ENCODE measurements at places on chromosomes 6 and 20.

- DNase-seq = no peak
Measured at GRCh38 chr6:22043284-22043962, 253.4 kb downstream of the PRL start.

- no peak for DNase-seq
Measured at GRCh38 chr6:167329014-167329413, 4.1 kb downstream of the TTLL2 start.

DNA sequence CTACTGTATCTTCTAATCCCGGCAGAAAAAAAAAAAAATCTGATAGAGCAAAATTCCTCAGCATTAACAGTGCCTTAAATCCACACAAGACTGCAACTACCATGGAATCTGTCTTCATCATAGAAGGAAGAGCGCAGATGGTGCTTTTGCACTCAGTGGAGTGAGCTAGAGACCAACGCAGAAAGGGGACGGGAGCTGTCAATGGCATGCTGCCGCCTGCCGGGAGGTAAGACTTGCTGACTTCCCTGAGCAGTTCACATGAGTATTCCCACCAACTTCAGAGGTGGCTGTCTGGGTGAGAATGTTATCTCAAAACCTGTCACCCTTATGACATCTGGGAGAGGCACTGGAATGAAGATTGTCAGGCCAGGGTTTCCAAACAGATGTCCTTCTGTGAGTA lies 35.6 kb downstream of the DZANK1 start:
- no peak for DNase-seq

GRCh38 chr6:127483399-127484055 lies 24.3 kb upstream of the KIAA0408 start:
- DNase-seq = no peak

DNA sequence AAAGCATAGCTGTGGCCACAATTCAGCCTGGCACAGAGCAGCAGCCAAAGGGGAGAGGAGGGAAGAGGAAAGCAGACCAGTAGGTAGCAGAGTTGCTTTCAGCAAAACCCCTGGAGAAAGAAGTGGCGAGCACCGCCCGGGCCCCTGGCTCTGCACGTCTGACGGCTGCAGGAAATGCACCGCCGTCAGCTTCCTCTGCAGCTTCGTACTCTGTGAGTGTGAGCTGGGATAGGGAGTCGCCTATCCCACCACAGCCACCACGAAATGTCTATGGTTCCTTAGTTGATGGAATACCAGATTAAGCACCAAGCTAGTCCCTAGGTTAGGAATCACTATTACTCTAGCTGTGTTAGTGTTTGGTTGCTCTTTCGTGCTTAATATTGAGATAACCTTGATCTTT lies 79.9 kb upstream of the NAA20 start:
- DNase-seq = peak; percentile 12

DNA sequence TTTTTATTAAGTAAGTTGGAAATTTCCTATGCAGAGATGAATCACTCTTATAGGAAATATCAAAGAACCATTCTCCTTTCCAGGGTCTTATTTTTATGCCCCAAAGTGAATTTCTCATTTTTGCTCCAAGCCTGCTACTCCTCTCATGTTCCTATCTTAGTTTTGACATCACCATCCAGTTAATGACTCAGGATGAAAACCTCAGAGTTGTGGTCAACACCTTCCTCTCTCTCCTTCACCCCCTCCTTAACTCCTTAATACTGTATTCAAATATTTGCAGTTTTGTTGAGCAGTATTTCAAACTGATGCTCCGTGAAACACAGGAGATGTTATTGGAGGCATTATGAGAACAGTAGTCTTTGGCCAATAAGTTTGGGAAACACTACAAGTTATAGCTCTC lies 64.1 kb downstream of the NRN1 start:
- no peak for DNase-seq

DNA sequence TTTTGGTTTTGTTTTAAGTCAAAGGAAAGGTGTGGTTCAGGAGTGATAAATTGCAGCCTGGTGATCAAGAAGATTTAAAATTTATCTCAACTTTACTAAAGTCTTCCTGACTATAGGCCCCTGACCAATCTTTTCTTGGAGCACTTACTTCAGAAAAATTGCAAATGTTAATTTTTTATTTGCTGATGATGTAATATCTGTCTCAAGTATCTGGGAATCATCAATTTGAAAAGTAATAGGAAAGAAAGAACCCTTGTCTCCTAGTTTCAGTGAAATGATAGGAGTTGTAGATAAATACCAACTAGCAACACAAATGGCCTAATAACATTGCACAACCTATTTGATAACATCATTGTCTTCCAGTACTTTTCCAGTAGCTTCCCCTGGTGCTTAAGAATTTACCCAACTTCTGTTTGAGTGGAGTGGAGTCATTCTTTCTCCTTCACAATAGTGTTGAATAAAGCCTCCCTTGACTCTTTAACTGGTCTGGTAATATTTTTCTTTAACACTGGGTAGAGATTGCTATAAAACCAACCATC lies 648.3 kb upstream of the ADGRB3 start:
- DNase-seq = no peak

GRCh38 chr6:107962723-107963122 lies 4.7 kb upstream of the SEC63 start:
- DNase-seq = no peak

DNA sequence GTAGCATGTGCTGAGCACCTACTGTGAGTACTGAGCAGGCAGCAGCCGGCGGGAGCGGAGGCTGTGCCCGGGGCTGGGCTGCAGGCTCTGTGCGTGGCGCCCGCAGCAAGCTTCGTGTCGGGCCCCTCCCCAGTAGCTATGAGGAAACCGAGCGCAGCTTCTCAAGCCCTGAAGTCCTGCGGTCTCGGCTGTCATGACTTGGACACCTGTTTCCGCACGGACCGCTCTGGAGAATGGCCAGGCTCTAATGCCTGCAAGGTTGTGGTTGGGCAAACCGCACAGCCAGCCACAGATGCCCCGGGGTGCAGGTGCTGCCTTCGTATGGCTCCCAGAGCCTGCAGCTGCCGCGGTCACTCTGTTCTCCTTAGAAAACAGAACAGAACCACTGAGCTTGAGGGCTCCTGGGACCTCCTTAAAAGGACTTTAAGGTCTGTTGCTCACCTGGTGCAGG lies 33.7 kb downstream of the PYGB start:
- no peak for DNase-seq

DNA sequence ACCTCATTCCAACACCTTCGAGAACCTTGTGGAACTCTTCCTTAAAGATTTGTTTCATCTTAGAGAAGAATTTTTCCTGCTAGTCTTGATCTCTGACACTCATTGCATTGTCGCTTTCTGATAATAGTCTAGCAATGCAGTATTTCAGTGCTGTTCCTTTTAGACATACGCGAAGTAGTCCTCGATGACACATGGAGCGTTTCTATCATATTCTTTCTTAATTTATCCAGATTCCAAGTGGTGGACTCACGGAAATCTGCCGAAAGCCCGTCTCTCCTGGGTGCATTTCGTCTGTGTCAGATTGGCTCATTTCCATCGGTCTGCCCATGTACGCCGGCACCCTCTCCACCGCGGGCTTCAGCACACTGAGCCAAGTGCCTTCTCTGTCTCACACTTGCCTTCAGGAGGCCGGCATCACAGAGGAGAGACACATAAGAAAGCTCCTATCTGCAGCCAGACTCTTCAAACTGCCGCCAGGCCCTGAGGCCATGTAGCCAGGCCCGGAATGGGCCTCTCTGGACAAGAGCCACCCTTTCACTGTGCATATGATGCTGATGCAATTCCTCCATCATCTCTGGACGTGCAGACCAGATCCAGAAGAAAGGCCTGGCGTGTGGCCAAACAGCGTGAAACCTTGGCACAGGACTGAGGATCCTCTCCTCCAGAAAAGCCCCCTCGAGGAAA lies 198.6 kb upstream of the UST start:
- no peak for DNase-seq

GRCh38 chr20:34110745-34111641 lies 1.1 kb downstream of the EIF2S2 start:
- peak; percentile 9 for DNase-seq

DNA sequence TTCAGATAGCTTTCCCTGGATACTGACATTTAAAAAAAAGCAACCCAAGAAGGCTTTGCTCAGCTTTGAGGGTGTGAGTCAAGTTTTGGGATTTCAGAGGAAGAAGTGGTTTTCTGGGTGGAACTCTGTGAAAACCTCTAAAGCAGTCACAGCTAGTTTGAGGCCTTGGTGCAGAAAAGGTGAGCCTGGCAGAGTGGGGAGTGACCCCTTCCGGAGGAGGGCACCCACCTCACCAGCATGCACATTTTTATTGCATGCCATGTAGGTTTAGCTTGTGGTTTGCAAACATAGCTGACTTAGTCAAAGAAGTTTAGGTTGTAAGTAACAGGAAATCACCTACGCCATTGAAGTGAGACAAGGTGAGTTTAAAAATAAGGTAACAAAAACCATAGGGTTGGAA lies 146.8 kb upstream of the PMEPA1 start:
- DNase-seq = peak; percentile 45

GRCh38 chr6:79335133-79335674 lies 100.7 kb upstream of the HMGN3 start:
- DNase-seq = no peak

DNA sequence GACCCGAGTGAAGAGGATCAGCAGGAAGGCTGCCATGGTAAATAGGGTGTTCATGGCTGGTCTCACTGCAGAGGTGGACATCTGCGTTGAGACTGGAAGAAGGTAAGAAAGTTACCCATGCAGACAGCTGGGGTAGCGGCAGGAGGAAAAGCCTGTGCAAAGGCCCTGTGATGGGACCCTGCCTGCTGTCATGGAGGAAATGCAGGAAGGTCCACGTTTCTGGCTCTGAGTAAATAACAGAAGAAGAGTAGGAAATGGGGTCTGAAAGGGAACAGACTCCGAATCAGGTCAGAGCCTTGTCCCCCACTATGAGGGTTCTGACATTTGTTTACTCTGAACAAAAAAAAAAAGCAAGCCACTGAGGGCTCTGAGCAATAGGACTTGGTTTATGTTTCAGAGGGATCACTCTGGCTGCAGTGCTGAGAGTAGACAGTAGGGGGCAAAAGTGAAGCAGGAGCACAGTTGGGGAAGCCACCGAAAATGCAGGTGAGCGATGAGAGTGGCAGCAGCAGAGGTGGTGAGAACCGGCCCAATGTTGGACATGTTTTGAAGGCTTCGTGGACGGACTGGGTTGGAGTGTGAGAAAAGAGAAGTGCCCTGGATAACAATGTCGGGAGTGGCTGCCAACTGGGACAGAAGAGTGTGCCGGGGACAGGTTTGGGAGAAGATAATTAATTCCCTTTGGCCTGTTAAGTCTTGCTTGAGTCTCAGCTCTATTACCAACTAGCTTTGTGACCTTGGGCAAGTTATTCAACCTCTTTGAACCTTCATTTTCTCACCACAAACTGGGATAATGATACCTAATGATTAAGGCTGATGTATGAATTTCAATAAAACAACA lies 57.9 kb upstream of the MAP7 start:
- peak; percentile 65 for DNase-seq

- no peak for DNase-seq
Measured at GRCh38 chr20:24778585-24779031, 170.5 kb upstream of the CST7 start.

DNA sequence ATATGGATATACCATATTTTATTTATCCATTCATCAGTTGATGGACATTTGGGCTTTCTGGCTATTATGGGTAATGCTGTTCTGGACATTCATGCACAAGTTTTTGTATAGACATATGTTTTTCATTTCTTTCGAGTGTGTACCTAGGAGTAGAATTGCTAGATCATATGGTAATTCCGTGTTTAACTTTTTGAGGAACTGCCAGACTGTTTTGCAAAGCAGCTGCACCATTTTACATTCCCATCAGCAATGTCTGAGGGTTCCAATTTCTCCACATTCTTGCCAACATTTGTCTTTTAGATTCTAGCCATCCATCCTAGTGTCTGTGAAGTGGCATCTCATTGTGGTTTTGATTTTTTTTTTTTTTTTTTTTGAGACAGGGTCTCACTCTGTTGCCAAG lies 20.8 kb downstream of the SRC start:
- no peak for DNase-seq

GRCh38 chr6:127207591-127208120 lies 59.0 kb upstream of the RNF146 start:
- DNase-seq = no peak

DNA sequence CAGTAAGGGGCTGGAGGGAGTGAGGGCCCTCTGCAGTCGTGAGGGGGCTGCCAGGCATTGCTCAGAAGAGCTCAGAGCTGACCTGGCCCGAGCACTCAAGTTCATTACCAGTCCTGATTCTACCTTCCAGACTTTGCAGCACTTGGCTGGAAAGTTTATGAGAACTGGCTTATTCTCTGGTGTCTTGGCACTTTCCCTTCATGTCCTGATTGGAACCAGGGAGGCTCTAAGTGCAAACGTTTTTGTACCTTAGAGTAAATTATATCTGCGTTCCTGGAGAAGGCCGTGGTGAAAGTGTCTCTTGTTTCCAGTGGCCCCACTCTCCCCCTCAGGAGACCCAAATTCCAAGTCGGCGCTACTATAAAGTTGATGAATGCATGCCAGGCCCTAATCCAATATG lies 402.3 kb downstream of the CDC5L start:
- no peak for DNase-seq

DNA sequence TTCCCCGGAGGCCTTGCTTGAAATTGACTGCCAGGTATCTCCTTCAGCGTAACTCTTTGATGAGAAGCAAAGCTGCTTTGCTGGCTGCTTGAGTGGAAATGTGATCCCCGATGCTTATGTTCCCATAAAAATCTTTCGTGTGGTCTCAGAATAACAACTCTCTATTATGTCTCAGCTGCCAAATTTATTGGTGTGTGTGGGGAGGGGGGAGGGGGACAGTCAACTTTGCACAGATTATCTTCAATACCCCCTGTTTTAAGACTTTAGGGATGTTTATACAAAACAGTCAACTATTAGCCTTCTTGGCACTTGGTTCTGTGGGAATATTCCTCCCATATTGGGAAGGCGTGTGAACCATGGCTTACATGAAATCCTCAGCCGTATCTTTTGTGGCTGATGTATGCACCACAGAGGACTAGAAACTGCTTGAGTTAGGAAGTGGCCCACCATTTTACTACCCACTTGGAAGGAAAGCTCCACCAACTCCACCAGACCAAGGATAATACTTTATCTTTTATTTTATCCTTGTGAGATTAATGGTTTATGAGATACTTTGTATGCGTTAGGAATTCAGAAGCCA lies 101.5 kb upstream of the SLC24A3 start:
- no peak for DNase-seq

DNA sequence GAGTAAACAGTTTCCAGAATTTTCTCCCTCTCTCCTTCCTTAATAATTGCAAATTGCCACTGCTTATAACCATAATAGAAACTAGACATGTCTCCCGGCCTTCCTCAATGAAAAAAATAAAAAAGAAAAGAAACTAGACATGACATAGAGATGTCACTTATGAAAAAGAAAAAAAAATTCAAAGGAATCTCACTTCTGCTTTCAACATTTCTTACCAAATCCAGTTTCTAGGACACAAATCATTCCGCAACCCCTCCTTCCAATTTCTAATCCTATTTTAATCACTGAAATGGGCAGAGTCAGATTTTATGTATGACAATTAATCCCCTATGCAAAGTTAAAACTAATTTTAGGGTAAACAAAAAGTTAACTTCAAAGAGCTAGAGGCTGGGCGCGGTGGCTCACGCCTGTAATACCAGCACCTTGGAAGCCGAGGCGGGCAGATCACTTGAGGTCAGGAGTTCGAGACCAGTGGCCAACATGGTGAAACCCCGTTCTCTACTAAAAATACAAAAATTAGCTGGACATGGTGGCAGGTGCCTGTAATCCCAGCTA lies 40.1 kb upstream of the EEF1A1 start:
- DNase-seq = no peak

- no peak for DNase-seq
Measured at GRCh38 chr6:118680452-118681095, 29.2 kb upstream of the CEP85L start.

GRCh38 chr6:111823831-111824607 lies 49.2 kb downstream of the FYN start:
- DNase-seq = no peak

- DNase-seq = no peak
Measured at GRCh38 chr6:16249971-16250370, 11.6 kb downstream of the GMPR start.

Data from central memory CD4-positive, alpha-beta T cell (primary cell).